ENCODE measurements at places on chromosomes 6 and 20. TPM values are rescaled to one million over a fixed set of nuclear protein-coding genes. Genes with fewer than 3 reads are reported as not detected.

Gene SSTR4
- total RNA-seq, result not detected

Gene SLC13A3
- not detected for total RNA-seq

Gene PCK1
- 0.56 TPM for total RNA-seq

Gene GRIK2
- total RNA-seq, result not detected

Gene SNRPB
- total RNA-seq, result 437 TPM

Gene COL12A1
- total RNA-seq, result 0.29 TPM

Gene MOG
- total RNA-seq, result not detected

Gene PHACTR3
- total RNA-seq, result not detected

Gene AVP
- total RNA-seq, result not detected

DNA sequence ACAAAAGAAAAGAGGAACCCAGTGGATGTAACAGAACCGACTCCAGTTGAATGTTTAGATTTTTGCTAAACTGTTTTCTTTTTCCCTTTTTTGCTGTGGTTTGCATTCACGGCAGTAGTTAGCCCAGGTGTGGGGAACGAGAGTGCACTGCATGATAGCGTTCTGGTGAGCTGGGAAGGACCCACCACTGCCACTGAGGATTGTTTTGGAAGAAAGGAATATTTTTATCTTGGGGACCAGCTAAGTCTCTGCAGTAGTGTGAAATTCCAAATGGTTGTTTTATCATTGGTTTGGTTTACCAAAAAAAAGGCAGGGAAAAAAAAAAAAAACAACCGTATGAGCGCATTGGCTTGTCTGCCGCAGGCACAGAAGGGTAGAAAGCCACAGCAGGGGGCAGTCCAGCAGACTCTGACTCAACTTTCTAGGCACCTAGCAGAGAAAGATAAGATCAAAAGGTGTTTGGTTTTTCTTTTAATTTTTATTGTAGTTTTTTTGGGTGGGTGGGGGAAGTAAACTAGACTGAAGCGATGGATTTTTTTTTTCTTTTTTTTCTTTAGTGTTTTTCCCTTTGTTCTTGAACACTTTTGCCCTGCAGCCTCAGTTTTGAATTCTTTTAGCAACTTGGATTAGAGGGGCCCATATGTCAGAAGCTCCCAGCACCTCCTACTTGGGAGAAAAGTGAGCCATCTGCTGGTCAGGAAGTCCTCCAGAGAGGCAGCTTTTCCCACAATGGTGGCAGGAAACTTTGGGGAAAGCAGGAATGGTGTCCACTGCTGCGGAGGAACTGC, 13.5 kb upstream of the RAB5IF start:
- no peak for DNase-seq
- H3K27me3 ChIP-seq, result no peaks in the 10 kb centered on the region
- peaks cover 41% of the 10 kb centered on the region for H3K4me1 ChIP-seq
- H3K27ac ChIP-seq, result no peak overlapping the region

DNA sequence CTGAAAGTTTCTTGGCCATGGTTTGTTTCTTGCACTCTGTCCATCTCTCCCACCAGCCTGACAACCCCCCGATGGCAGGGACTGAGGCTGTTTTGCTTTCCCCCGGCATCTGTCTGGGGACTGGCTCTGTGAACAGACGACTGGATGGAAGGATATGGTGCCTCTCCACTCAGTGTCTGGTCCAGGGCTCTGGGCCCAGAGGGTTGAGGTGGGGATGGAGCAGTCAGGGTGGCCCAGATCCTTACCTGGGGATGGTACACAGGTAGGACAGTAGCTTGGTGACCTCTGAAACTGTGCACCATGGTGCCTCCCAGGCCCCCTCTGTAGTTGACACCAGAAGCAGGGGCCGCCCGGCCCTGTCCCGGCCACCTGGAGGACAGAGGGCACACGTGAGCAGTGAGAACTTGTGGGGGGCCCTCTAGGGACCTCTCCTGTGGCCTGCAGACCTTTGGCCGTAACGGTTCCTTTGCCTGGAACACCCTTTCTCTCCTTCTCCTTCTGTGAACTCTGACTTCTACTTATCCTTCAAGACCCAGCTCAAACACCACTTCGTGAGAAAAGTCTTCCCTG, 29.5 kb downstream of the KIAA1755 start:
- no peak overlapping the region for H3K4me3 ChIP-seq
- no peak for DNase-seq
- H3K27me3 ChIP-seq, result no peaks in the 10 kb centered on the region
- no peaks in the 10 kb centered on the region for H3K36me3 ChIP-seq
- no peak overlapping the region for H3K27ac ChIP-seq
- no peaks in the 10 kb centered on the region for H3K4me1 ChIP-seq

- no peak overlapping the region for H3K27ac ChIP-seq
- no peak overlapping the region for H3K4me3 ChIP-seq
- no peaks in the 10 kb centered on the region for H3K4me1 ChIP-seq
- DNase-seq, result no peak
- peaks cover 5% of the 10 kb centered on the region for H3K27me3 ChIP-seq
- no peaks in the 10 kb centered on the region for H3K36me3 ChIP-seq
These were observed 25.3 kb downstream of the MDFI start for GRCh38 chr6:41663568-41663967.

DNA sequence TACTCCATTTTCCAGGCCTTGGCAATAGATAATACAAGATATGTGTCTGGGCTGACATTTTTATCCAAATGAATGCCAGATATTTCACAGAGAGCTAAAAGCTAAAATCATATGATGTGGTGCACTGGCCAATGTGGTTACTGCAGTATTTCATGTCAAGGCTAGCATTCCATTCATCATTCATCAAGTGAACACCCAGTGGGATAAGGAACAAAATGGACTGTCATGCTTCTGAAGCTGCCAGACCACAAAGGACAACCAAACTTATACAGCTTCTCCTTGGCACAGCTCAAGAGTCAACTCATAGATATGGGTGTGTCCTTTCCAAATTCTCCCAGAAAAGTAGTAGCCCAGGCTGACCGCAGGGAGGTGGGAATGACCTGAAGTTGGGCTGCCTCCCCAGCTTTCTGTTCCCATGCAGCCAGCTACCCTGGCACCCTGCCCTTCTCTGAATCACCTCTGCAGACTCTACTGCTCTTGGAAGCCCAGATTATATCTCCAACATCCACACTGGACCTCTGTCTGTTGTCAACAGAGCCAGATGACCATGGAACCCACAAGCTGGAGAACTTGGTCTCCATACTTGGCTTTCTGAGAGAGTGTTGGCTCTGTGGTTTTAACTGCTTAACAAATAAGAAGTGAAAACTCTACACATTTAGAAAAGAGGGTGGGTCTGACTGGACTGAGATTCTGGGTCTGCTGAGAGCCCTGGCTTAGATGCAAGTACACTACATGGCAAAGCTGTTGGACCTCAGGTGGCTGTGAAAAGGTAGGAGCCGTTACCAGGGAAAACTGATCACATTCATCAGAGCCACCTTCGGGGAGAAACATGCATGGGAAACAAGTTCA, 122.8 kb downstream of the ALDH8A1 start:
- H3K4me1 ChIP-seq, result no peaks in the 10 kb centered on the region
- no peaks in the 10 kb centered on the region for H3K27me3 ChIP-seq
- no peaks in the 10 kb centered on the region for H3K36me3 ChIP-seq
- no peak overlapping the region for H3K4me3 ChIP-seq
- no peak overlapping the region for H3K27ac ChIP-seq

DNA sequence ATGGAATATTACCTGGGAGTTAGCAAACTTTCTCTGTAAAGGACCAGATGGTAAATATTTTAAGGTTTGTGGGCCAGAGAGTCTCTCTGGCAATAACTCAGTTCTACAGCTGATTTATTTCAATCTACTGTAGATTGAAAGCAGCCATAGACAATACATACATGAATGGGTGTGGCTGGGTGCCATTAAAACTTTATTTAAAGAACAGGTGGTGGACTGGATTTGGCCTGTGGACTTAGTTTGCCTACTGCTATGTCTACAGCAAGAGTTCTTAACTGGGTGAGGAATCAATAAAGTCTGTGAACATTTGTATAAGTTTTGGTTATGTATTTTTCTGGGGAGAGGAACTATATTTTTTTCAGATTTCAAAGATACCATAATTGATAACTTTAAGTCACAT, 55.1 kb downstream of the SLC22A2 start:
- H3K4me1 ChIP-seq, result no peaks in the 10 kb centered on the region
- DNase-seq, result no peak
- no peak overlapping the region for H3K27ac ChIP-seq
- H3K27me3 ChIP-seq, result no peaks in the 10 kb centered on the region
- H3K4me3 ChIP-seq, result no peak overlapping the region
- no peaks in the 10 kb centered on the region for H3K36me3 ChIP-seq

DNA sequence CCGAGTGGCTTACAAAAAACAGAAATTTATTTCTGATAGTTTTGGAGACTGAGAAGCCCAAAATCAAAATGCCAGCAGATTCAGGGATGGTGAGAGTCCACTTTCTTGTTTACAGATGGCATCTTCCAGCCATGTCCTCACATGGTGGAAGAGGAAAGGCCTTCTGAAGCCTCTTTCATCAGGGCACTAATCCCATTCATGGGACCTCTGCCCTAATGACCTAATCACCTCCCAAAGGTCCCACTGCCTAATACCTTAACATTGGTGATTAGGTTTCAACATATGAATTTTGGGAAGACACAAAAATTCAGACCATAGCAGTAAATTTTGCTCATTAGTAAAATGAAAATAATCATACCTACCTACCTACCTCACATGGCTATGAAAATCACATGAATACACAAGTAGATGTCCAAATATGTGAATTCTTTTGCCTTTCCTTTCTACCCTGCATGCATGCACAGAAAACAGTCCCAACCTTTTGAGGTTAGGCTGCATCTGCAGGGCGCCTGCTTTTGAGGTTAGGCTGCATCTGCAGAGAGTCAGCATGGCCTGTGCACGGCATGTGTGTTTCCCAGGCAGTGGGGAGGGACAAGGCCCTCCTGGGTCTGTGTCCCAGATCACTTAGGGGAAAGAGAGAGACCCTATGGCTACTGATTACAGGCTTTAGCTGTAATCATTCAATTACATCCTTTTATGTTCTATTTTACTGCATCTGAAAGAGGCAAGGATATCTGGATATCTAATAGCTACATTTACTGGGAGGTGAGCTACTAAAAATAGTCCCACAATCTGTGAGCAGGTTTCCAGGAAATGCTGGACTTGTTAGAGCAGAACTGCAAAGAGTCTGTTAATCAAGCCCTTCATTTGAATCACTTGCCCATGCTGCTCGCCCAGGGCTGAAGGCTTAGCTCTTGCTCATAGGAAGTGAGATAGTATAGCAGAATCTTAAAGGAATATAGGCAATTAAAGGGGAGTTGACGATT, 497.7 kb upstream of the MARCKS start:
- H3K27me3 ChIP-seq, result no peaks in the 10 kb centered on the region
- no peaks in the 10 kb centered on the region for H3K4me1 ChIP-seq
- no peak for DNase-seq
- H3K36me3 ChIP-seq, result no peaks in the 10 kb centered on the region
- H3K4me3 ChIP-seq, result no peak overlapping the region
- no peak overlapping the region for H3K27ac ChIP-seq

GRCh38 chr6:12440981-12441380, 150.8 kb downstream of the EDN1 start:
- no peak for DNase-seq
- H3K27me3 ChIP-seq, result no peaks in the 10 kb centered on the region
- no peak overlapping the region for H3K4me3 ChIP-seq
- no peaks in the 10 kb centered on the region for H3K36me3 ChIP-seq
- no peaks in the 10 kb centered on the region for H3K4me1 ChIP-seq

- no peaks in the 10 kb centered on the region for H3K27me3 ChIP-seq
- DNase-seq, result no peak
- no peaks in the 10 kb centered on the region for H3K4me1 ChIP-seq
- H3K36me3 ChIP-seq, result no peaks in the 10 kb centered on the region
These were observed 119.8 kb upstream of the PDE10A start for GRCh38 chr6:165782812-165783211.

GRCh38 chr6:129908356-129908755, 47.2 kb upstream of the TMEM244 start:
- H3K27me3 ChIP-seq, result no peaks in the 10 kb centered on the region
- H3K4me1 ChIP-seq, result no peaks in the 10 kb centered on the region
- no peak overlapping the region for H3K27ac ChIP-seq
- no peak for DNase-seq

DNA sequence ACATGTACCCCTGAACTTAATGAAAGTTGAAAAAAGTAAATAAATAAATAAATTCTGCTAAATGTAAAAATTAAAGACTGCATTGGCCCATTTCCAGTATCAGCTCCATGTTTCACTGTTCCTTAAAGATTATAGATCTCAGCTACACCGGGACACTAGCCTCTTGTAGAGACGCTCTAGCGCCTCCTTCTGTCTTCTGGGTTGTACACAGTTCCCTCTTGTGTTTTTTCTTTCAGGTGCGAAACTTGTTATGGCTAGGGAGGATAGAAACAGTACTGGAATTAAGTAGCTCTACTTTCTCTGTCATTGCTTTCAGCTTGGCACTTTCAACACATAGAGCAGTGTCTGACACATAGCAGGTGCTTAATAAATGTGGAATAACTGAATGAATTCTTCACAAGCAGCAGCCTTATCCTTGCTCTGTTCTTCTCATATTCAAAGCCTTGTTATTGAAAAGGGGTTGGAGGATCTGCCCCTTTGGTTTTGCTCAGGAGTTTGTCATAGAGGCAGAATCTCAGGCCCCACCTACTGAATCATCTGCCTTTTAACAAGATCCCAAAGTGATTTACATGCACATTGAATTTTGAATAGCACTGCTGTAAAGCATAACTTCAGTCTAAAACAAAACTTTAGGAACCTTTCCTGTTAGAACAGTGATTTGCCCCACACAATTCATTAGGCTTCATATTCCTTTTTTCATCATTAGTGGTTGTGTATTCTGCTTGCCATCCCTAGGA, 92.3 kb downstream of the FIG4 start:
- no peak overlapping the region for H3K27ac ChIP-seq
- H3K36me3 ChIP-seq, result no peaks in the 10 kb centered on the region
- no peak overlapping the region for H3K4me3 ChIP-seq
- no peak for DNase-seq
- no peaks in the 10 kb centered on the region for H3K27me3 ChIP-seq
- H3K4me1 ChIP-seq, result peaks cover 3% of the 10 kb centered on the region

- no peak overlapping the region for H3K27ac ChIP-seq
- no peaks in the 10 kb centered on the region for H3K36me3 ChIP-seq
- no peak for DNase-seq
- no peaks in the 10 kb centered on the region for H3K4me1 ChIP-seq
These were observed 13.5 kb downstream of the EYA4 start for GRCh38 chr6:133254552-133255228.

DNA sequence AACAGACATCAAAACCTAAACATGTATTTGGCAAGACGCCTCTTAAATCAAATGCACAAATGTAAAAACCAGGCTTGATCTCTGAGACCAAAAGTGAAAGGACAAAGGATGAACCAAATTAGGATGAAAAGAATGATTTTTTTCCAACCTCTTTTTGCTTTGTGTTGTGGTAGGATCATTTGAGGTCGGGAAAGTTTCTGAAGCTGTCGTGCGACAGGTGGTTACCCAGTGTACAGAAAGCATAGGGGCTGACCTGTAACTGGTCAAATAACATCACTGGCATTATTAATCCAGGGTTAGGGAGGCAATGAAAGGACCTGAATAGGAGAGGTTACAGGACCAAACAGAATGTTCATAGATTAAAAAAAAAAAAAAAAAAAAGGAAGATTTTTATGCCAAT, 18.1 kb upstream of the NOL7 start:
- DNase-seq, result no peak
- H3K4me3 ChIP-seq, result no peak overlapping the region
- H3K4me1 ChIP-seq, result no peaks in the 10 kb centered on the region
- no peaks in the 10 kb centered on the region for H3K36me3 ChIP-seq
- H3K27ac ChIP-seq, result no peak overlapping the region

GRCh38 chr6:101853231-101854085, 459.9 kb downstream of the GRIK2 start:
- H3K4me1 ChIP-seq, result no peaks in the 10 kb centered on the region
- H3K27me3 ChIP-seq, result no peaks in the 10 kb centered on the region
- no peak for DNase-seq
- H3K4me3 ChIP-seq, result no peak overlapping the region

- DNase-seq, result no peak
- peak overlapping the region; percentile 91 for H3K4me3 ChIP-seq
- peak overlapping the region; percentile 91 for H3K27ac ChIP-seq
- no peaks in the 10 kb centered on the region for H3K36me3 ChIP-seq
- H3K4me1 ChIP-seq, result peaks cover 21% of the 10 kb centered on the region
These were observed 993 bp upstream of the NCOA7 start for GRCh38 chr6:125789576-125790357.

Measured in GM12878 (cell line).